Stimulated activated CD8-positive, alpha-beta memory T cell treated with anti-CD3 and anti-CD28 coated beads, Interleukin-7, amount 100 ng/mL, for 24 hours (primary cell): ENCODE measurements at places on chromosomes 16 and 17.

DNA sequence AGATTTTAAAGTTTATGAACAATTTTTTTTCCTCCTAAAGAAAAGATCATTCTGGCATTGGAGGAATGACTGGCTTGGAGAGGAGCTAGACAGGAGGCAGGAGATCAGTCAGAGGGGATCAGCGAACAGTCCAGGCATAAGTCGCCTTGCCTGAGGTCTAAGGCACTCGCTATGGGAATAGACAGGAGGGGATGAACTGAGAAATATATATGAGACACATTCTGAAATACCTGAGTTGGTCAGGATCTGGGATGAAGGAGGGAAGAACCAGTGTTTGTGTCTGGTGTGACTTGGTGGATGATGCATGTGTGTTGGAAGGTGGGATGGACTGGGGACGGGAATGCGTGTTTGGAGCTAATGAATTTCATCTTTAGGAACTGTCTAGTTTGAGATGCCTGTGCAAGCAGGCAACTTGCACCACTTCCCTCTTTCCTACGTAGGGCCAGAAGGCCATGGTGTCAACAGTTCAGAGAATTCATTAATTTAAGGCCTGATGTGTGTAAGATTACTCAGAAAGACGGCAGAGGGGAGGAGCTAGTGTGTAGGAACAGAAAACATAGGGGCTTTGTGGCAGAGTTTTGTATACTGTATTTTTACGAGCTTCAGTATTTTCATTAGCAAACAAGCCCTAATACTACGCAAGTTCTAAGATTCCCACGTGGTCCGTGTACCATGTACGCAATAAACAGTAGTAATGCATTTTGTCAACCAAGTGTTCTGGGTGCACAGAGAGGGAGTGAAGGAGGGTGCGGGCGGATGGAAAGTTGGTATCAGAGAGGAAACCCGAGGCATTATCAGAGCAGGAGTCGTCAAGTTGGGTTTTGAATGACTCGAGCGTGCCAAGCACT is 825 bp downstream of the HEATR6 start:
- DNase-seq = no peak

DNA sequence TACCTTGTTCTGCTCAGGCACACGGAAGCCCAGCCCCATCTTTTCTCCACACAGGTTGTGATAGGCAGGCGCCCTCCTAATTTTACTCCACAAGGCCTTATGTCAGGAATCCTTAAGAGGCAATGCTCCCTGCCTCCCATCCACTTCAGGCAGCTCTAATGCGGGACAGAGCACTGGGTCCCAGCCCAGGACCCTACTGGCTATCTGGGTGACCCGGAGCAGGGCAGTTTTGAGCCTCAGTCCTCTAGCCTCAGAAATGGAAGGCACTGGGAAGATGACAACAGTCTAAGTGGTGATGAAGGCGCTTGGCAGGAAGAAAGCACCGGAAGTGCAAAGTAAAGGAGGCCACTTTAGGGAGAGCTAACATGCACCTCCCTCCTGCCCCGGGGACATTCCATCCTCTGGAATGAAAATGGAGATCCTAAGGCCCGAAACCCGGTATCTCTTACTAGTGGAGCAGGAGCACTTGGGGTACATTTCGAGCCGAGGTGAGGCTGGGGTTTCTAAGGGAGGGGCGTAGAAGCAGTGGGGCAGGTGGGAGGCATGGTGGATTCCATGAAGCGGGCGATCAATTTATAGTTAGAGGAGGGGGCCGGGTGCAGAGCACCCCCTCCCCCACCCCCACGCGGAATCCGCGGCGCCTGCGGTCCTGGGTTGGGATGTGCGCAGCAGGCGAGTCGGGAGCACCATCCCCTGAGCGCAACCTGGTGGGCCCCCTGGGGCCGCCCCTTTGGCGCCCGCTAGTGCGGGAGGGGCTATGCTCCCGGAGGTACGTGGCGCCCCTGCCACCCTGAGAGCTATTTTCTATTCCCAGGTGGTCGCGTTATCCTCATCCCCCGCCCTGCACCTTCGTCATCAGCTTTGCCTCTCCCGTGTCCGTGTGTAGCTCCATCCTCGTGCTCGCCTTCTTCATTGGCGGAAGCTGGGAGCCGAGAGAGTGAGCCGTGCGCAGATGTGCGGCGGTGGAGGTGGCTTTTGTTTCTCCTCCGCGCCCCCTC is 4.9 kb downstream of the MT1F start:
- no peak for DNase-seq

DNA sequence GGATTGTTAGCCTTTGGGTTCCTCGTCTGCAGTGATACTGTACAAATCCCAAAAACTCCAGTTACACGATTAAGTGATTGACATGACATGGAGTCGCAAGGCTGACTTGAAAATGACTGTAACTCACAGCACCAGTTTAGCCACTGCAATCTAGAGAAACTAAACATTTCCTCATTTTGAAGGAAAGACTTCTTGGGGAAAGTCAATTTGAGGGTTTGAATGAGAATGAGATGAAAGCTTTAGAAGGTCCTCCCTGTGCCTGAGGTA is 4.8 kb downstream of the BANP start:
- DNase-seq = no peak

DNA sequence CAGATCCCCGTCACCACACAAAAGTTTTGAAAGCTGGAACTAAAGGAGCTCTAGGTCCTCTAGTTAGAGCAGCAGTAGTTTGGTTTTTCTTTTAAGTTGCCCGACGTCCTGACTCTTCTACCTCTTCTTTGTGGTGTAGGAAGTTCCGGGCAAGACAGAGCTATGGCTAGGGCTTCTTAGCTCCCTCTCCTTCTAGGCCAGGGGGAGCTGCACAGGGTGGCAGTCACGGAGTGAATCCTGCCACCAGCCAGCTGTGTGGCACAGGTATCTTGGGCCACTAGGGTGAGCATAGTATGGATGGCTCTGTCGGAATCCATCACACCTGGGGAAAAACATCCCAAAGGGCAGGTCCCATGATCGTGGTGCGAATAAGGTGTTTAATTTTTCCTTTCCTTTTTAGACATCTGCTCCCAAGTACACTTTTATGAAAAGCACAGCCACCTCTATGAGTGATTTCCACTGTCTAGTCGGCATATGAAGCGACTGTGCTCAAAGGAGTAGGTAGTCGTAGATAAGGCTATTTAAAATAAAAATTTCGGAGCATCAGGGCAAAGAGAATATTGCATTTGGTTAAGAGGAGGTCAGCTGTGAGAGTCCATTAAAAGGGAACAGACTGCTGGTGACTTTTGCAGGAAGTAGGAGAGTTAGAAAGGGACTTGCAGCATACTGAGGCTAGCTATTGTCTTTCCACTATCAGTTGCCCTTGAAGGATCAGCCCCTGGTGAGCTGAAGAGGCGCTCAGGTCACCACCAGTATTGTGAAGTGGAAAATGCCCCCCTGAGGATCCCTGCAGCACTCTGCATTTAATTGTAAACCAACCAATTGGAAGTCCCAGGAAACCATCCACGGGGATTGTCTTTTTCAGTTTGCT is 2.1 kb downstream of the PRKCA start:
- no peak for DNase-seq

GRCh38 chr16:20673071-20673806 is 24.2 kb downstream of the ACSM1 start:
- DNase-seq = no peak

DNA sequence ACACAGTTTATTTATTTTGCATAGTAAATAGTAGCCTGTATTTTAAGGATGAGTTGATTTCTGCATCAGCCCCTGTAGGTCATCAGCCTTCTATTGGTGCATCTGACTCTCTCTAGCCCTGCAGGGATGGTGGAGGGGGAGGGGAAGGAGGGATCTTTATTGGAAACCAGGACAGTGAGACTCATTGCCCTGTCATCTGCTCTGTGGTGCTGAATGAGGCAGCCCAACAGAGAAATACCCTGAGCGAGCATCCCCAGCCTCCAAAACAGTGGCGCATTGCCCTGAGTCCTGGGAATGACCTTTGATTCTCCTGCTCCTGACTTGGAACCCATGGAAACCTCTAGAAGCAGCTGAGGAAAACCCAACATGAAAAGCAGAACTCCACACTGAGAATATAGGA is 45.5 kb upstream of the STH start:
- DNase-seq = no peak

DNA sequence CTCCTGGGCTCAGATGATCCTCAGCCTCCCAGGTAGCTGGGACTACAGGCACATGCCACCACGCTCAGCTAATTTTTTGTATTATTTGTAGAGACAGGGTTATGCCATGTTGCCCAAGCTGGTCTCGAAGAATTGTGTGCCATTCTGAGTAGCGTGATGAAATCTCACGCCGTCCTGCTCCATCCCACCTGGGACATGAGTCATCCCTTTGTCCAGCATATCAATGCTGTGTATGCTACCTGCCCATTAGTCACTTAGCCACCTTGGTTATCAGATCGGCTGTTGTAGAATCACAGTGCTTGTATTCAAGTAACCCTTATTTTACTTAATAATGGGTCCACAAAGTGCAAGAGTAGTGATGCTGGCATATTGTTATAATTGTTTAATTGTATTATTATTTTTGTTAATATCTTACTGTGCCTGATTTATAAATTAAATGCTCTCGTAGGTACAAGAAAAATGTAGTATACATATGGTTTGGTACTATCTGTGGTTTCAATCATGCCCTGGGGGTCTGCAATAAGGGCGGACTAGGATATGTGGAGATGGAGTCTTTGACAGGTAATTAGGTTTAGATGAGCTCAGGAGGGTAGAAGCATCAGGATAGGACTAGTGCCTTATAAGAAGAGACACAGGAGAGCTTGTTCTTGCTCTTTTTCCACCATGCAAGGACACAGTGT is 26.6 kb upstream of the SLC13A2 start:
- no peak for DNase-seq

DNA sequence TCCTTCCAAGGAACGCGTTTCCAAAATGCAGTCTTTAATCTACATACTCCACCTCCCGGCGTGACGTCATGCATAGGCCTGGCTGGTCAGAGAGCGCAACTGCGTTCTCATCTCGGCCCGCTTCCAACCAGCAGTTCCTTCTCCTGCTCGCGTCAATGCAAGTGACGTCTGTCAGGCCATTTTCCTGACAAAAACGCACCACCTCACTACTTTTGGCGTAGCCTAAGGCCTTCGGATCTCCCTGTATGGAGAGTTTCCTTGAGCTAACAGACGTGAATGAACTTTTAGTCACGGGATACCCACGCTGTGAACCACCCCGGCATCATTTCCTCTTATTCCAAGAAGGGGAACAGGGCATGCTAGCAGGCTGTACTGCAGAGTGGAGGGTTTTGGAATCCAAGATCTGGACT is 25.0 kb downstream of the TEX14 start:
- no peak for DNase-seq

DNA sequence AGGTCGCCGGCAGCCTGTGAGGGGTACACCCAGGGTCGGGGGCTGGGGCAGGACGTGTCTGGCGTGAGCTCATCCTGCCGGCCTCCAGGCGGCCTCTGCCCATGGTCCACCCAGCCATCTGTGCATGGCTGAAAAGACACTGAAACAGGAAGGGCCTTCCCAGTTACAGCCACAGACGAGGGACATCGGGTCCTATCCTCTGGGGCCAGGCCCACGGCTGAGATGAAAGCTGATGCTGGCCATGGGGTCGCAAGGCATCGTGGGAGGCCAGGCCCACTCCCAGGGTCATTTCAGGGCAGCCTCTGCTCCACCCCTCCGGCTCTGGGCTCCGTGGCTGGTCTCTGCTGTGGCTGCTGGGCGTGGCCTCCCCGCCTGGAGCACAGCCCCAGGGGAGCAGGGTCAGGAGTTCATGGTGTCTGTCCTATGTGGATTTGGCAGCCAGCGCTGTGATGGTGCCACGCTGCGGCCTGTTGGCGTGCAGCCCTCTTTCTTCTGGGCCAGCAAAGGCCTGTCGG is 16.6 kb upstream of the ATP6V0C start:
- DNase-seq = no peak

DNA sequence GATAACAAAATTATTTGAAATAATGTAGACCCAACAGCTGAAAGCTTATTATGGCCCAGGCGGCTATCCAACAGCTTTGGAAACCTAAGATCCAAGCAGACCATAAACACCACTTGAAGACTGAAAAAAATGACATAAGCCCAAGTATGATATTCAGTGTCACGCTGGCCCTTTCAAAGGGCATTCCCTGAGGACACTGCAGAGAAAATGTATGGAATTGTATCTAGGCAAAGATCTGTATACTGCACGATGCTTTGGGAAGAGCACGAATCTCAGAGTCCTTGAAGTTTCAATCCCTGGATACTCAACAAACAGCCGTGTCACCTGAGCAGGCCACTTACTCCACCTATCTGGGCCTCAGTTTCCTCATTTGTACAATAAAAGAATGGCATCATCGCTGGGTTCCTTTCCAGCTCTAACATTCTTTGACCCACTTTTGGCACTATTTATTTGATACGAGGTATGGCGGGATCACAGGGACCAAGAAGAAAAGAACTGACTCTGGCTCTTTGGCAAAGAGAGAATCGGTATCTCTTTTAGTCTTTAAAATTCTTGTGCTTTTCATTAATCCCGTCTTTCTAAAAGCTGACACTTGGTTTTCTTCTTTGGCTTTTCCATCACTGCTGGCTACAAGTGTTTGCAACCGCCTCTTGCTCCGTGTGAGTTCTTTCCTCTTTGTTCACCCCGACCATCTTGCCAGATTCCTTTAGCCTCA is 1.2 kb downstream of the STAT5B start:
- DNase-seq = no peak

GRCh38 chr17:63519116-63519881 is 3.9 kb upstream of the KCNH6 start:
- DNase-seq = no peak

- DNase-seq = no peak
Observed at GRCh38 chr16:73365016-73365551, 317.2 kb upstream of the ZFHX3 start.

DNA sequence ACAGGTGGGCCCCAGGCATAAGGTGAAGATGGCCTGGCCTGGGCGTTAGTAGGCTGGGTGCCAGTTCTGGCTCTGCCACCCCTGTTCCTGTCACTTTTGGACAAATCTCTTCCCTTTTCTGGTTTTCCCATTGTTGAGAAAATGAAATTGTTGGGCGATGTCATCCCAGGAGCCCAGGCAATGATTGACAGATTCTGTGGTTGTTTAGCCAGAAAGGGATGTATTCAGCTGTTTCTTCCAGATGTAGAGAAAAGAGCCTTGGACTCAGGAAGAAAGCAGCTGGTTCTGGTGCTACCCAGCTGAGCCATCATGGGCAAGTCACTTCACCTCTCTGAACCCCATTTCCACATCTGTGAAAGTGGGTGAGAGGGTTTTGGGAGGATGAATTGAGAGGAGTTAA is 60.1 kb upstream of the MRTFB start:
- no peak for DNase-seq

- DNase-seq = no peak
Observed at GRCh38 chr17:75006653-75007052, 5.8 kb upstream of the MRPL58 start.
